ENCODE measurements at places on chromosomes 11 and 22.

DNA sequence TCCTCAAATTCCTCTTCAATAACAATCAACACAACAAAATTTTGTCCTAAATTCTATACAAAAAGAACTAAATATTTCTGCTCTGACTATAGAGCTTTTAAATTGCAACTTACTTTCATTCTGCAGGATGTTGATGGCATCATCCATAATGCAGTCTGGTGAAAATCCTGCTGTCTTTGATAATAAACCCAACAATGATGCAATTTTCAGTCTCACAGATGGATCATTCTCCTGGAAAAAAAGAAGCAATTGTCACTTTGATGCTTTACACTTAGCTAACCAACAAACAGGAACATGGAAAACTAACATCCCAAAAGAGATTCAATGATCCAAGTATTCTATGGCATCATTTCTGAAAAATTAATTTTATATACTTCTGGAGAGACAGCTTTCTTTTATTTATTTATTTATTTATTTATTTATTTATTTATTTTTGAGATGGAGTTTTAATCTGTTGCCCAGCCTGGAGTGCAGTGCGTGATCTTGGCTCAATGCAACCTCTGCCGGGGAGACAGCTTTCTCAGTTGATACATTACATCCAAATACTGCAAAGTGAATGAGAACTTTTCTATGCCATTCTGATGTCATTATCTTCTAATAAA, 13.0 kb downstream of the INTS4 start:
- DNase-seq: no peak

DNA sequence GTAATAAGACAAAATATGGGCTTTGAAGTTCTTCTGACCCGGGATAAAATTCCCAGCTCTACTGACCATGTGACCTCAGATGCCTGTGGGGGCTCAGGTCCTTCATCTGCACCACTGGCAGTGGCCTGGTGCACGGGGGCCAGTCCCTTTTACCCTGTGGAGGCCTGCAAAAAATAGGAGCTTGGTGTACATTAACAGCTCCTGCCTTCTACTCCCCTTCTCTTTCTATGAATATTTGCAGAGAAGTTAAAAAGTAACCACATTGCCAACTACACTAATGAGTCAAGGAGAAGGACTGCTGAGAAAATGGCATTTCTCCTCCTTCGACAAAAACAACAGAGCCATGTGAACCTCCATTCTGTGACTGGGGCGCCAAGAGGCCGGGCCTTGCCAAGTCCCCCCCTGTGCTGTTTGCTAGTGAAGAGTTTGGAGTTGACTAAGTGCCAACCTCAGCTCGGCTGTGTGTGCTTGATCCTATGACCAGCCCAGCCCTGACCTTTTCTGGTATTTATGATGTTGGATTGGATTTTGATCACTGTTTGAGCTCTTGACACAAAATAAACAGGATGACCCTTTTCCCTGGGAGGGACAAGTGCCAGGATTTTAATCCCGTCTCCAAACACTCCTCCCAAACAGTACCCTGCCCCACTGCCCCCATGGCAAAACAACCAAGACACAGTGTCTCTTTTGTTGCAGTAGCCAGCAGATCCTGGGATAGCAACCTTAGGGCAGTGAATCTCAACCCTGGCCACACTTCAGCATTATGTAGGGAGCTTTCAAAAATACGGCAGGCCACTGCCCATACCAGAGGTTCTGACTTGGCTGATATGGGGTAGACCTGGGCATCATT, 380.1 kb downstream of the LARGE1 start:
- no peak for DNase-seq

- DNase-seq: no peak
Measured at GRCh38 chr11:75841739-75842138, 26.7 kb downstream of the UVRAG start.

DNA sequence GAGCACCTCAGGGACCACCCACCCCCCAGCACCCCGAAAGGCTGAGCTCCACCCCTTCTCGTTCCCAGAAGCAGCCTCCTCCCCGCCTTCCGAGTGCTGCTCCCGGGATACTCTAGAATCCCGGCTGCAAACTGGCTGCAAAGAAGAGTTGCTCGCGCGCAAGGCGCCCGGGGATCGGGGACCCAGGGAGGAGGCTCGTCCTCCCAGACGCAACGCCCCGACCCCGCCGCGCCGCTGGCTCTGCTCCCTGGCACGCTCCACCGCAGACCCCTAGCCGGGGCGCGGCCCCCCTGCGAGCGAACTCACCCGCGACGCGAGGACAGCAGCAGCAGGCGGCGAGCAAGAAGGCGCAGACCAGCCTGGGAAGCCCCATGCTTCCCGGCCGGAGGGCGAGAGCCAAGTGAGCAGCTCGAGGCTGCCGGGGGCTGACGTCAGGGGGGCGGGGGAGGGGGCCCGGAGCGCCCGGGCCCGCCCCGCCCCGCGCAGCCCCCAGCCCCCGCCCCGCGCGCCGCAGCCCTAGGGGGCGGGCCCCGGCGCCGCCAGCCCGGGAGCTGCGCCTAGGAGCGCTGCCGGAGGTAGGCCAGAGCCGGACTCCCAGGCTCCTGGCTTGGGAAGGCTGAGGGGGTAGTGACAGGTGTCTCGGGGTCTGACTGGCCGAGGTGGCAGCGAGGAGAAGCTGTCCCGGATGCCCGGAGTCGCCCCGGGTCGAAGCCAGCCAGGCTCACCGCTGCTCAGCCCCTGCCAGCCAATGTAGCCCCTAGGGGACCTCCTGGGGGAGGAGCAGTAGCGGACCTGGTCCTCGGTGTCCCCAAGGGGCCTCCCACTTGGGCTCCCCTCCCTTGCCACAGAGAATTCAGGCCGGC, at the start of gene MCAM:
Gene MCAM, minus strand, starts transcription at position 402 of the 863 bp plus-strand sequence. Its CDS starts 29 bp downstream, at position 373.
- no peak for DNase-seq
